ENCODE measurements at places on chromosomes 12 and 14. TPM values are rescaled to one million over a fixed set of nuclear protein-coding genes. Genes with fewer than 3 reads are reported as not detected.

GRCh38 chr12:67794161-67794560 lies 145.6 kb downstream of the DYRK2 start:
- no peak overlapping the region for H3K27ac ChIP-seq
- H3K36me3 ChIP-seq, result no peaks in the 10 kb centered on the region
- DNase-seq, result no peak
- H3K4me1 ChIP-seq, result peaks cover 3% of the 10 kb centered on the region
- no peak overlapping the region for H3K4me3 ChIP-seq

Gene NELL2
- total RNA-seq, result 89.1 TPM

Gene SERPINA10
- not detected for total RNA-seq

Gene LRRC9
- total RNA-seq, result 1.0 TPM
